Brain pericyte (primary cell): ENCODE measurements at places on chromosomes 1 and 21.

DNA sequence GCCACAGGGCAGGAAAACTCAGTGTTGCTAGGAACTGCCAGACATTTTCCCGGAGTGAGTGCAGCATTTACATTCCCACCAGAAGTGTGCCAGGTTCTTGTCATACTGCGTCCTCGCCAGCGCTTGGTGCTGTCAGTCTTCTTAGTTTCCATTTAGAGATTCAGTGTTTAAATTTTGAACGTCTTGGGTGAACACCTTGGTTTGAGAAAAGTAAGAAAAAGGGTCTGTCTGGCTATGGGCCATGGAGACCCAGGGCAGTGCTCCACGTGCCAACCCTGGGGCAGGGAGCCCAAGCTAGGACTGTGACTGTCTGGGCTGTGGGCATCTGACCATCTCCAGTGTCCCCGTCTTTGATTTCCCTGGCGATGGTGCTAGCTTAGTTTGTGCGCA is 16.0 kb downstream of the IBA57 start:
- no peak for DNase-seq

DNA sequence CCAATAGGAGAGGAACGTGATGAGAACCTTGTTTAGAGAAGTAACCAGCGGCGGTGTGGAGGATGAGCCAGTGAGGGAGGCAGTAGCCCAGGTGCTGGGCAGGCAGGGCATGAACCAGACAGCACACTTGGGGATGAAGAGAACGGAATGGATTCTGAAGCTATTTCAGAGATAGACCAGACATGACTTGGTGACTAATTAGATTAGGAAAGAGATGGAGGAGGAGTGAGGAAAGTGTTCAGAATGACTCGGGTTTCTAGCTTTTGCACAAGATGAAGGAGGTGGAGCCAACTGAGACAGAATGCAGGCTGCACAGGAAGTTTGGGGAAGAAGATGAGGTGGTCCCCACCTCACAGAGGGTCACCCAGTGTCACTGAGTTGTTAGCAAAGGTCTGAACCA is 5.1 kb downstream of the PEF1 start:
- no peak for DNase-seq

- DNase-seq: no peak
Observed at GRCh38 chr1:117473063-117473462, 105.8 kb downstream of the MAN1A2 start.

- DNase-seq: no peak
Observed at GRCh38 chr1:96641282-96641681, 80.3 kb upstream of the PTBP2 start.

DNA sequence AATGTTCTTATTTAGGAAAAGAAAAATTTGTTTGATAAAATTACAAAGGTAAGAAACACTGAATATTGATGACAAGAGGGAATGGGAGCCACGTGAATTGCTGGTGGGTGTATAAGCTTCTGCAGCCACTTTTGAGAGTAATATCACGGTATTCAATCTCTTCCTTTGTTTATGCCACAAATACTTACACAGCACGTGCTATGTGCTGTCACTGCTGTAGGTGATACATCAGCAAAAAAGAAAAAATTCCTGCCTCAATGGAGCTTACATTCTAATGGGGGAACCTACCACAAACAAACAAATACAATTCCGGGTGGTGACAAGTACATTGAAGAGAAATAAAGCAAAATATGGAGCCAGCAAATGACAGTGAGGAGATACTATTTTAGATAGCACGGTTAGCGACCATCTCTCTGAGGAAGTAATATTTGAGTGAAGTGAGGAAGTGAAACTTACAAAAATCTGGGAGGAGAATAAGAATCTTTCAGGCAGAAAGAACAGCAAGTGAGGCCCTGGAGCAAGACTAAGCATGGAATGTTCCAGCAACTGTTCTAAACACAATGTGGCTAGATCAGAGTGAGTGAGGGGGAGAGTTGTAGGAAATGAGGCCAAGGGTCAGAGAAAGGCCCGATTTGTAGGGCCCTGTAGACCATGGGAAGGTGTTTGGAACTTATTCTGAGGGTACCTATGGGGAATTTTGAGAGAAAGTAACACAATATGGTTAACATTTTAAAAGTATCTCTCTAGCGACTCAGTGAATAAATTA is 2.6 kb upstream of the FCRLB start:
- DNase-seq: no peak

DNA sequence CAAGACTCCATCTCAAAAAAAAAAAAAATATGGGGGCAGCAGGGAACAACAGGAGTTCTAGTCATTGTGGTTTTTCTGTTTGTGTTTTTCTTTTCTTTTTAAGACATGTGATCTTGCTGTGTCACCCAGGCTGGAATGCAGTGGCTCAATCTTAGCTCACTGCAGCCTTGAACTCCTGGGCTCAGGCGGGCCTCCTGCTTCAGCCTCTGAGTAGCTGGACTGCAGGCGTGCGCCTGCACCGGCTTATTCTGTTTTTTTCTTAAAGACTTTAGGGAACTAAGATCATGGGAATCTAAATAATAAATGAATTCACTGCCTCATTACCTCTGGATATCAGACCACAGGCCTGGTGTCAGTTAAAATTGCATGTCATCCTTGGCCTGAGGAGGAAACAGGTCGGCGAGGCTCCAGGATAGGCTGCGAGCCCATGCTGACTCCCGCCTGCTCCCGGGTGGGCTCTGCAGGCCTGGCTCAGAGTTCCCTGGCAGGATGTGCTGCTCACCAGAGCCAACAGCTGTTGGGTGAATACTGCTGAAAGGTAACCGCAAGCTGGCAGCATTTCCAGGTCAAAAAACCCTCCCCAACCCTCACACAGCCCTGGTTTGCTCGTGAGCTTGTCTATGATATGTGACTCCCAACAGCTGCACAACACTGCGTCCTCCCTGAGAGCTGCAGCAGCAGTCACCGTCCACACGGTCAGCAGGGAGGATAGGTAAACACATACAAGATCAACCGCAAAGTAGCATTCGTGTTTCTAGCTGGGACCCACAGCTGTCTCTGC is 58.1 kb downstream of the SCCPDH start:
- DNase-seq: peak; percentile 65

GRCh38 chr1:161335796-161336195 is 21.6 kb downstream of the SDHC start:
- DNase-seq: no peak

DNA sequence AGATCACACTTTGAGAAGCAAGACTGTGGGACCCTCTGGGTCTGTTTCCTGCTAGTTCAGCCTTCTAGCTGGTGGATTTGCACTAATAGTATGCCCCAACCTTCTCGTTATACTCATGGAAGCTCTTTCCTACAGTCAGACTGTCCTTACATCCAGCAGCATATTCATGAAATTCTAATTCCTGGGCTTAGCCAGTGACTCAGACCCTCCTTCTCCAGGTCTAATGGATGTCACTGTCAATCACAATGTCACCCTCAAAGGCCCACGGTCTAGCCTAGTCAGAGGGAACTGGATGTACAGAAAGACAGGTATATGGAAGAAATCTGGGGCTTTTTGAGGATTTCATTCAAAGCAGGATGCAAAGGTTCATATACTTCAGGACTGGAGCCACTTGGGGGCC is 72.4 kb downstream of the KCNJ15 start:
- no peak for DNase-seq

DNA sequence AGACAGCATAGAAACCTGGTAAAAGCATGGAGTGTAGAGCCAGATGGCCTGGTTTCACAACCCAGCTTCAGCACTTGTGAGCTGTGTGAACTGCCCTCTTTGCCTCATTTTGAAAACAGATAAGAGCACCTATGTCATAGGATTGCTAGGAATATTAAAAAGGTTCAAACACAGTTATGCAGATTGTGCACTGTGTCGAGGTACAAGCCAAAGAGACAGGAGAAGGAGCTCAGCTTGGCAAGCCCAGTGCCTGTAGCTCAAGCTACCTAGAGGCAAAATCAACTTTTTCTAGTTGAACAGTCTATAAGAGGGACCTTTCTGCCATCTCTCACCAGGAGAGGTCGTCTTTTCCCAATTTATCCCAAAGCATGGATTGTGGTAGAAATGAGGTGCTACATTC is 5.0 kb downstream of the CHODL start:
- no peak for DNase-seq

GRCh38 chr1:171433451-171433850 is 51.9 kb upstream of the PRRC2C start:
- DNase-seq: no peak

GRCh38 chr1:167751676-167752075 is 29.9 kb downstream of the MPZL1 start:
- DNase-seq: no peak
